Stimulated activated effector memory CD8-positive, alpha-beta T cell treated with anti-CD3 and anti-CD28 coated beads, Interleukin-12 subunit alpha, Interleukin-12 subunit beta, amount 100 ng/mL, for 72 hours (primary cell): ENCODE measurements at places on chromosomes 7 and 10.

DNA sequence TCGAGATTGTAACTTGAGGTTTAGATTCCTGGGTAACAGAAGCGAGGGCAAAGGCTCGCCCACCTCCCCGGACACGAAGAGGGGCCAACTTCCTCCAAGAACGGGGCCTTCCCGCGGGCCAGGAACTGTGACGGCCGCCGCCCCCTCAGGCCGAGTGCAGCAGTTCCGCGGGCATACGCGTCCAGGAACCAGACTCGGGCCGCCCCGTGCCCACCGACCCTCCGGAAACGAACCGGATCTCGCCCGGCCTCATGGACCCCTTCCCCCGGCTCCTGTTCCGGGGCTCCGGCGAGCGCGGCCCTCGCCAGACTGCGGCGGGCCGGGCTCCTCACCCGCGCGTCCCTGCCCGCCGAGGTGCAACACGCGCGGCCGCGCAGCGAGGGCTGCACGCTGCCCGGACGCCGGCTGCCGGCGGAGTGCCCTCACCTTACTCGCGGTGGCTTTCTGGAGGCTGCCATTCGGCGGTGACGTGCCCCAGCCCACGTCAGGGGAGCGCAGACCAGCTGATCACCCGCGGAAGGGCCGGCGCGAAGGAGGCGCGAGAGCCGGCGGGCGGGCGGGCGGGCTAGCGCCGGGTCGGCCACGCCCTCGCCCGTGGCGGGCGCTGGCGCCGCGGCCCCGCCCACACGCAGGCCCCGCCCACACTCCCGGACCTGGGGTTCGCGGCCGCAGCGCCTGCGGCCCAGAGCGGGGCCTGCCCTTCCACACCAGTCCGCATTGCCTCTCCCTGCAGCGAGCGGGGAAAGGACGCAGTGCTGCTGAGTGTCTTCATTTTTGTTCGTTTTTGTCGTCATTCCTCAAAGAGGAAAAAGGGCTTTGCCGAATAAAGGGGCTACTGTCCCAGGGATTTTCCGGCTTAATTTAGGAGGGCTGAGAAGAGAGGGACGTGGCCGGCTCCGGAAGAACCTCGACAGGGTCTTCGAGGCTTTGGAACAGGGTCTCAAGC lies at the start of gene XPNPEP1:
TSS of gene XPNPEP1 (minus strand) at position 536 of the 946 bp plus-strand sequence. CDS start at position 458, 78 bp downstream.
- DNase-seq: peak; percentile 81

DNA sequence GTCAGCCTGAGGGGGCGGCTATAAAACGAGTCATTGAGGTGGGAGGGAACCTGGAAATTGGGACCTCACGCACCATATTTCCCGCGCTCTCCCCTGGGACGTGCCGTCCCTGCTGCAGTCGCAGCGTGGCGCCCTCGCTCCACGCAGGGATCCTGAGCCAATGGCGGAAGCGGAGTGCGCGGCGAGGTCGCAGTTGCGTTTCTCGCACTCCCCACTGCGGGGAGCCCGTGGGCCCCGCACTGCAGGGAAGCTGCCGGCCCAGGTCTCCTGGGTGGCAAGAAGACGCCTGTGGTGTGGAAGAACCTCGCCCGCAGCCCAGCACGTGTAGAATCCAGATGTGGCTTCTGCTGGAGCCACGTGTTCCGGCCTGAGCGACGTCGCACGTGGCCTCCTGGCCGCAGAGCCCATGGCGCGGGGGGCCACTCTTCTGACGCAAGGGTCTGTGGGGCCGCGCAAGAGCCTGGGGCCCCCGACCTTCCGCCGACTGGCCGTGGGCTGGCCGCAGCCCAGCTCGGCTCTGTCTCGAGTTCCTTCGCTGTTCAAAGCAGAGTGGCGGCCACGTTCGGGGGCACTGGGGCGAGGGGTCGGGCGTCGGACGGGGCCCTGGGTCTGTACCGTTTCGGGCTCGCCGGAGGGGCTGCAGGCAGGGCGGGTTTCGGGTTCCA lies 26.4 kb downstream of the HIF1AN start:
- DNase-seq: peak; percentile 61

DNA sequence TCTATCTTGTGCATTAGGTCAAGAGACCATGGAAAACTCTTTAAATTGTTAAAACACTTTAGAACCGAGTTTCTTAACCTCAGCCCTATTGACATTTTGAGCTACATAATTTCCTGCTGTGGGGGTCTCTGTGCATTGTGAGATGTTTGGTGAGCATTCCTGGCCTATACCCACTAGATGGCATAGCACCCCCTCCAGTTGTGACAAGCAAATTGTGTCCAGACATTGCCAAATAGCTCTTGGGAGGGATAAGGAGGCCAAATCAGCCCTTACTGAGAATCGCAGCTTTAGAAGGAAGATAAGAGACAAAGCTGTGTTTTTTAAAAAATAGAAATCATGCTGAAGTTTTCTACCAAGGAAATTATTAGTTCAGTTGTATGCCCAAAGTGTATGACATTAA lies 1158.5 kb upstream of the C7orf33 start:
- no peak for DNase-seq

- DNase-seq: no peak
Measured at GRCh38 chr7:93245525-93246432, 13.6 kb downstream of the VPS50 start.

DNA sequence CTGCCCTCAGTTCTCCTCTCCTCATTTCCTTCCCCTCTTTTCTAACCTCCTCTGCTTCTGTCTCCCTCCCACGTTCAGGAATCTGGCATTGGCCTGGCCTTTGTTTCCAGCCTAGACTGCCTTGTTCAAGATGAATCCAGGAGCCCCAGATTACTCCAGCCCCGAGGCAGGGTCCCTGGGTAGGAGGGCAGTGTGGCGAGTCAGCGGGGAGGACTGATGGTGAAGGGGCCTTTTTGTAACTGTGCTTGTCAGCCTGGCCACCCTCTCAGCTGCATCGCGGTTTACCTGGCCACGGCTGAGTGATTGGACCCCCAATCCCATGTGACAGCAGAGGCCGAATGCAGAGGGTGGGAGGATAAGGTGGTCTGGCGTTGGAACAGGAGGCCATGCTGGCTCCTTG lies 96.1 kb upstream of the SHH start:
- DNase-seq: no peak

DNA sequence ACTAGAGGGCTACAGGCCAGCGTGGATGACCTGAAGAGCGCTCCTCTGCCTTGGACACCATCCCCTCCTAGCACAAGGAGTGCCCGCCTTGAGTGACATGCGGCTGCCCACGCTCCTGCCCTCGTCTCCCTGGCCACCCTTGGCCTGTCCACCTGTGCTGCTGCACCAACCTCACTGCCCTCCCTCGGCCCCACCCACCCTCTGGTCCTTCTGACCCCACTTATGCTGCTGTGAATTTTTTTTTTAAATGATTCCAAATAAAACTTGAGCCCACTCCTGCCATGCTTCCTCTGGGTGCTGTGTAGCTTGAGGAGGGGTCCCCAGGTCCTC lies 4.5 kb downstream of the SNCG start:
- no peak for DNase-seq

- DNase-seq: no peak
Measured at GRCh38 chr10:132264306-132264950, 43.3 kb downstream of the STK32C start.

DNA sequence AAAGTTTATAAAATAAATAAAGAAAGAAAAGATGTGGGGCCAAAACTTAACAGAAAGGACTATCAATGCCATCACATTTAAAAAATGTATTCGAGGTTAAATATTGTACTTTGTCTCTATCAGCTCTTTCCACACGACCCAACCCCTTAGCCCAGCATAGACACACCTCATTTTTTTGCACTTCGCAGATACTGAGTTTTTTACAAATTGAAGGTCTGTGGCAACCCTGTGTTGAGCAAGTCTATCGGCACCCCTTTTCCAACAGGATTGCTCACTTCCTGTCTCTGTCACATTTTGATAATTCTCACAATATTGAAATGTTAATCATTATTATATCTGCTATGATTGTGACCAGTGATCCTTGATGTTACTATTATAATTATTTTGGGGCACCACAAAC lies 151.6 kb upstream of the TBX20 start:
- no peak for DNase-seq
